Activated naive CD8-positive, alpha-beta T cell treated with anti-CD3 and anti-CD28 coated beads for 36 hours (primary cell): ENCODE measurements at places on chromosomes 16 and 17.

DNA sequence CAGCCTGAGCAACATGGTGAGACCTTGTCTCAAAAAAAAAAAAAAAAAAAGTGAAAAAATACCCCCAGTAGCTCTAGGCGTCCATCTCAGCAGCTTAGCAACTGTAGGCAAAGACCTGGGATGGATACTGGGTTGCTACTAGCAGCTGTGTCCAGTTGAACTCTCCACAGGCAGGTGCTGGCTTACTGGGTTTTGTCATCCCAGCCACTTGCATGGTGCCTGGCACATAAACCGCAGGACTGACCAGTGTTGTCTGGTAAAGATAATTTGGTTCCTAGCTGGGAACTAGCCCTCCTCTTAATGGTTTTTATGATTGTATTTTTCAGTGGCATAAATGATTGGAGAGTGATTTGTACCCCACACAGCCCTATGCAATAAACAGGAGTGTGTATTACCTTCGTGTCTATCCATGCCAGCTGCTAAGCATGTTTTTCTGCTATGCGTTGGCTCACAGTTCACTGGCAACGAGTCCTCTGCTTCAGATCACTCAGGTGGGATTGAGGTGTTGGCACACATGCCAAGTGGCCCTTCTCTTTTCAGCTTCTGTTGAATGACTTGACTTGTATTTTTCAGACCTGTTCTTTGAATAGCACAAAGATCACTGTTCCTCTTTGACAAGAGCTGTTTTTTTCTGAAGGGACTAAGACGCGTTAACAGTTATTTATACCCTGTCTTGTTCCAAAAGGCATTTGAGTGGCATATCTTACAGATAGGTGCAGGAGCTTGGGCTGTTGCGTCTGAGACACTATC lies 352.9 kb downstream of the SNX29 start:
- H3K36me3 ChIP-seq: peaks cover 3% of the 10 kb centered on the region
- no peaks in the 10 kb centered on the region for H3K27me3 ChIP-seq
- no peak overlapping the region for H3K4me3 ChIP-seq
- no peak overlapping the region for H3K27ac ChIP-seq
- no peak for DNase-seq

- DNase-seq: no peak
- H3K4me3 ChIP-seq: no peak overlapping the region
- no peaks in the 10 kb centered on the region for H3K36me3 ChIP-seq
- peaks cover 57% of the 10 kb centered on the region for H3K27me3 ChIP-seq
These were observed 58.9 kb downstream of the RAP1GAP2 start for GRCh38 chr17:2855063-2855600.

DNA sequence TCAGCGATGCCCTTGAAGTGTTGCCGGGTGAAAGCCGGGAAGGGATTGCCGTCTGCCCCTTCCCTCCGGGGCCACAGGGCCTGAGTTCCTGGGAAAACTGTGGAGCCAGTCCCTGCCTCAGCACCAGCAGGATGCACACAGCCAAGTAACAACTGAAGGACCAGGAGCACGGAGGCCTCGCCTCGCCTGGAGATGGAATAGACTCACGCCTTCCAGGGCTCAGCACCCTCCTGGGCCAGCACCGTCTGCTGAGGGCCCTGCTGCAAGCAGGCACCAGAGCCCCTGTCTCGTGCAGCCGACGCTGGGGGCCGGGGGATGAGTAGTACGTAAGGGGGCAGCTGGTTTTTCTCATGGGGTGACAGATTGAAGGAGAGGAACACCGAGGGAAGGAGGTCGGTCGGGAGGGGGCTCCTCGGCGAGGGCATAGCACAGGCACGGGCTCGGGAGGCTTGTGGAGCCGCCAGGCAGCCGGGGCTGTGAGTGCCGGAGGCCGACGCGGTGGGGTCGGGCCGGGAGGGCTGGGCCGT lies 6.4 kb downstream of the CBFA2T3 start:
- no peak overlapping the region for H3K4me3 ChIP-seq
- no peak for DNase-seq
- peaks cover 3% of the 10 kb centered on the region for H3K4me1 ChIP-seq
- no peak overlapping the region for H3K27ac ChIP-seq
- H3K36me3 ChIP-seq: no peaks in the 10 kb centered on the region
- peaks cover 15% of the 10 kb centered on the region for H3K27me3 ChIP-seq

GRCh38 chr16:73020409-73020884 lies 27.5 kb downstream of the ZFHX3 start:
- H3K4me3 ChIP-seq: no peak overlapping the region
- DNase-seq: no peak
- no peaks in the 10 kb centered on the region for H3K4me1 ChIP-seq

DNA sequence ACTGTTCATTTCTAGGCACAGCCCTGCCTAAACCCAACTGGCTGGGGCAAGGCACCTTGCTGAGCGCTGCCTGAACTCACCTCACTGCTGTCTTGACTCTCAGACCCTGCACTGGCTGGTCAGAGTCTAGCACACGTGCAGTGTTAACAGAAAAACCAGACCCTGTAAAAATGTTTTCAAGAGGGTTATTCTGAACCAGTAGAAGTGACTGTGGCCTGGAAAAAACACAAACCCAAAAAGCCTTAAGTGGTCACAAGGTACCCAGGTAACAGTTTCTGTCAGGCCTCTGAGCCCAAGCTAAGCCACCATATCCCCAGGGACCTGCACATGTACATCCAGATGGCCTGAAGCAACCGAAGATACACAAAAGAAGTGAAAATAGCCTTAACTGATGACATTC lies 6.1 kb upstream of the EIF4A3 start:
- no peaks in the 10 kb centered on the region for H3K27me3 ChIP-seq
- no peaks in the 10 kb centered on the region for H3K36me3 ChIP-seq
- peaks cover 18% of the 10 kb centered on the region for H3K4me1 ChIP-seq
- no peak for DNase-seq

- H3K36me3 ChIP-seq: peaks cover 3% of the 10 kb centered on the region
- no peaks in the 10 kb centered on the region for H3K4me1 ChIP-seq
- H3K27ac ChIP-seq: no peak overlapping the region
- H3K27me3 ChIP-seq: no peaks in the 10 kb centered on the region
These were observed 32.5 kb downstream of the ADCY7 start for GRCh38 chr16:50298591-50299507.

GRCh38 chr17:76935331-76935730 lies 67.1 kb downstream of the MGAT5B start:
- DNase-seq: no peak
- no peaks in the 10 kb centered on the region for H3K27me3 ChIP-seq
- no peaks in the 10 kb centered on the region for H3K36me3 ChIP-seq
- H3K27ac ChIP-seq: no peak overlapping the region
- no peak overlapping the region for H3K4me3 ChIP-seq

GRCh38 chr17:50881182-50881581 lies 15.0 kb upstream of the TOB1 start:
- H3K27ac ChIP-seq: no peak overlapping the region
- no peak for DNase-seq
- H3K27me3 ChIP-seq: no peaks in the 10 kb centered on the region
- no peak overlapping the region for H3K4me3 ChIP-seq

DNA sequence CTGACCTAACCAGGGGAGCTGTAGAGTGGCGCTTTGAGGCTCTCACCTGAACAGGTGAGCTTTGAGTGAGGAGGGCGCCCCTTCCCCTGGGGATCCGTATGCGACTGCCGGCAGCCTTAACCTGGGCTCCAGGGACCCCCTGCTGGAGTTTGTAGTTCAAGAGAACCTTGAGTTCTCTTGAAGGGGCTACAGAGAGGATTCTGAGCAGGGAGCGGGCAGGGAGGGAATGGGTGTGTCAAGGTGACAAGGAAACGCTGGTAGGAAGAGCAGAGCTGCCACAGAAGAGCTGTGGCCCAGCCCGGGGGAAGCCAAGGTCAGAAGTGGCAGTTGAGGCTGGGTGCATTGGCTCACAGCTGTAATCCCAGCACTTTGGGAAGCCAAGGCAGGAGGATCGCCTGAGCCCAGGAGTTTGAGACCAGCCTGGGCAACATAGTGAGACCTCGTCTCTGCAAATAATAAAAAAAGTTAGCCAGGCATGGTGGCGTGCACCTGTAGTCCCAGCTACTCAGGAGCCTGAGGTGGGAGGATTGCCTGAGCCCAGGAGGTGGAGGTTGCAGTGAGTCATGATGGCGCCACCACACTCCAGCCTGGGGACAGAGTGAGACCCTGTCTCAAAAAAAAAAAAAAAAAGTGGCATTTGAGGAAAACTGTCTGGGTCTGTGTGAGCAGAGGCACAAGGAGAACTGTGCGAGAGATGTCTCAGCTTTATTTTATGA lies 1.2 kb downstream of the LLGL2 start:
- no peak overlapping the region for H3K27ac ChIP-seq
- peaks cover 8% of the 10 kb centered on the region for H3K4me1 ChIP-seq
- no peak for DNase-seq
- H3K36me3 ChIP-seq: peaks cover 7% of the 10 kb centered on the region
- peak overlapping the region; percentile 62 for H3K4me3 ChIP-seq

DNA sequence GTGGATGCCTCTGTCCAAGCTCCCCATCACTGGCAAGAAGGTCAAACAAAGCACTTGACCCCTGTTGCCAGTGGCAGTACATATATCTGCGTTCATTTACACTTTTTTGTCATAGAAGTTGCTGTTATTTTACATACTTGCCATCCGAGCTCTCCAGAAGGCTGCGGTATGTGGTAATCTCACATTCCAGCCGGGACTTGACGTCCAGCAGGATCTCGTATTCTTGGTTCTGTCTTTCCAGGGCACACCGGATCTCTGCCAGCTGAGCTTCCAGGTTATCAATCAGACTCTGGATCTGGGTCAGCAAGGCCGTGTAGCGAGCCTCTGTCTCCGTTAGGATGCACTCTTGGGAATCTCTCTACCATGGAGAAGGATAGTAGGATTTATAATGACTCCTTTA lies 6.6 kb downstream of the KRT39 start:
- no peaks in the 10 kb centered on the region for H3K4me1 ChIP-seq
- no peak for DNase-seq
- H3K27me3 ChIP-seq: peaks cover 19% of the 10 kb centered on the region
- no peak overlapping the region for H3K4me3 ChIP-seq

GRCh38 chr17:1650731-1651558 lies 1.3 kb upstream of the RILP start:
- H3K4me3 ChIP-seq: no peak overlapping the region
- peaks cover 19% of the 10 kb centered on the region for H3K36me3 ChIP-seq
- no peak for DNase-seq
- peaks cover 17% of the 10 kb centered on the region for H3K4me1 ChIP-seq

DNA sequence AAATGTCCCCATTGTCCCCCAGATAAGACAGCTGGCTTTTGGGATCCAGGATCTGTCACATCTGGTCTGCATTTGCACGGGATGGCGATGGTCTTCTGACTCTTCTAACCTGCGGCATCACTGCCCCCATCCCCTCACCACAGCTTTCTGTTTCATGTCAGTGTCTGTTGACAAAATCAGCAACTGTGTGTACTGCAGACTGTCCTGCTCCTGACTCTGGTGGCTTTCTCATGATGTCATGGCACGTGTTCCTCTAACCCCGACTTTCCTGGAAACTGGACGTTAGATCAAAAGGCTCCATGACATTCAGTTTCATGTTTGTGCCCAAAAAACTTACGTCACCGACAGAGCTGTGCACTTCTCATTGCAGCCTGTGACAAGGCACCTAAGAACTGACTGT lies 30.1 kb upstream of the CPNE2 start:
- no peak for DNase-seq
- peaks cover 19% of the 10 kb centered on the region for H3K36me3 ChIP-seq
- H3K4me1 ChIP-seq: peaks cover 28% of the 10 kb centered on the region
- H3K27me3 ChIP-seq: no peaks in the 10 kb centered on the region
- H3K27ac ChIP-seq: peak overlapping the region; percentile 36

DNA sequence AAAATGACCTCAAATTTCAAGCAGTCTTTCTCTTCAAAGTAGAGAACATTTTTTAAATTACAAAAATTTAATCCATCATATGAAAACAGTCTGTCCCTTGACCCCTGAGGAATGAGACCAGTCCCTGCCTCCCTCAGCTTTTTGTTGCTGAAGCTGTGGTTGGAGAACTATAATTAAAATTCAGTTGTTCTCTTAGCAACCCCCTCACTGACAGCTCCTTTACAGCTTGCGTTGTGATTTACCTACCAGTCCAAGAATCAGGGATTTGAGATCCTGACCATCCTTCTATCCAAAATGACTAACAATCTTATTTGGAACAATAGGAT lies 29.8 kb downstream of the LYRM1 start:
- H3K36me3 ChIP-seq: peaks cover 13% of the 10 kb centered on the region
- H3K27me3 ChIP-seq: peaks cover 3% of the 10 kb centered on the region

GRCh38 chr16:28292731-28293600 lies 641 bp downstream of the SBK1 start:
- H3K27ac ChIP-seq: peak overlapping the region; percentile 65
- peaks cover 5% of the 10 kb centered on the region for H3K36me3 ChIP-seq
- DNase-seq: no peak
- H3K4me1 ChIP-seq: peaks cover 53% of the 10 kb centered on the region
- peak overlapping the region; percentile 84 for H3K4me3 ChIP-seq
- no peaks in the 10 kb centered on the region for H3K27me3 ChIP-seq

DNA sequence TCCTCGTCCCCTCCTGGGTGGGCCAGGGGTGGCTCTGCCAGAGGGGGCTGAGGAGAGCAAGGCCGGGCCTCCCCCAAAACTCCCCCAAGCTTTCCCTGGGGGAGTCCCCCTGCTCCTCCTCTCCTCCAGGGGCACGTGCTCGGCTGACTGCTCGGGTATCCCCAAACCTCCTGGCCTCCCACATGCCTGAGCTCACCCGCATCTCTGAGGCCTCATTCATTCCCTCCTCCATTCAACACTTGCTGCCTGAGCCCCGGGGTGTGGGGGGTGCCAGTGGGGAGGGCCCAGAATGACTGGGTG lies 83.1 kb downstream of the RTN4RL1 start:
- H3K4me3 ChIP-seq: no peak overlapping the region
- no peak for DNase-seq

- no peaks in the 10 kb centered on the region for H3K27me3 ChIP-seq
- no peaks in the 10 kb centered on the region for H3K36me3 ChIP-seq
- H3K27ac ChIP-seq: no peak overlapping the region
- DNase-seq: no peak
- H3K4me3 ChIP-seq: no peak overlapping the region
These were observed 566.4 kb upstream of the CDH11 start for GRCh38 chr16:65688301-65688700.

- no peak for DNase-seq
- H3K27ac ChIP-seq: no peak overlapping the region
- H3K36me3 ChIP-seq: no peaks in the 10 kb centered on the region
- no peaks in the 10 kb centered on the region for H3K4me1 ChIP-seq
- no peak overlapping the region for H3K4me3 ChIP-seq
- H3K27me3 ChIP-seq: peaks cover 32% of the 10 kb centered on the region
These were observed 93.9 kb upstream of the NLRP1 start for GRCh38 chr17:5678171-5678570.
